ENCODE measurements at places on chromosomes 16 and 17.

GRCh38 chr16:19771796-19772195 lies 53.7 kb downstream of the IQCK start:
- DNase-seq, result no peak

DNA sequence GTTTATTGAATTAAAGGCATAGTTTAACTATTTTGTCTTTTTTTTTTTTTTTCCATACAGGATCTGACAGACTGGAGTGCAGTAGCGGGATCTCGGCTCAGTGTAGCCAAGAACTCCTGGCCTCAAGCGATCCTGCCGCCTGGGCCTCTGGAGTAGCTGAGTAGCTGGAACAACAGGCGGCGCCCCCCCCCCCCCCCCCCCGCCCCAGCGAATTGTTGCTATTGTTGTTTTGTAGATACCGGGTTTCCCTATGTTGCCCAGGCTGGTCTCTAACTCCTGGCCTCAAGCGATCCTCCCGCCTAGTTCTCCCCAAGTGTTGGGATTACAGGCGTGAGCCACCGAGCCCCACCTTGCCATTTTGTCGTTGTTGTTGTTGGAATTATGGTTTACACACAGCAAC lies 1.3 kb upstream of the CENPV start:
- DNase-seq, result no peak

- no peak for DNase-seq
These were observed 58.3 kb downstream of the RBFOX1 start for GRCh38 chr16:7390974-7391373.

- DNase-seq, result peak; percentile 77
These were observed 747 bp downstream of the ATXN7L3 start for GRCh38 chr17:44198721-44199552.

DNA sequence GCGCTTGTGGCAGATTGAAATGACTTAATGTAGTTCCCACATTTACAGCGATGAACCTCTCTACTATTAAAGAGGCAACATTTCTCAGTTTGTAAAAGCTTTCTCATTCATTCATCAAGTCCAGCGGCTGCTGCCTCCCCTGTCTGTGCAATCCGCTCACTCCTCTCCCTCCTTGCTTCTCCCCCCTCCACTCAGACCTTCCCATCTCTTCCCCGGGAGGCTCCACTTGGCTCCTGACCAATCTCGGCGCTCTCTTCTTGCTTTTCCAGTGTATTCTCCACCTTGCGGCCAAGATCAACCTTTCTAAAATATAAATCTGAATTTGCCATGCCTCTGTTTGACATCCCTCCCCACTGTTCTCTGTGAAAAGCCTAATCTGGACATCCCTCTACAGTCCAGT lies 117.5 kb downstream of the ASIC2 start:
- no peak for DNase-seq

GRCh38 chr17:55463600-55463999 lies 42.0 kb upstream of the MMD start:
- DNase-seq, result peak; percentile 15

GRCh38 chr16:88633684-88634140 lies 4.7 kb upstream of the IL17C start:
- peak; percentile 56 for DNase-seq

DNA sequence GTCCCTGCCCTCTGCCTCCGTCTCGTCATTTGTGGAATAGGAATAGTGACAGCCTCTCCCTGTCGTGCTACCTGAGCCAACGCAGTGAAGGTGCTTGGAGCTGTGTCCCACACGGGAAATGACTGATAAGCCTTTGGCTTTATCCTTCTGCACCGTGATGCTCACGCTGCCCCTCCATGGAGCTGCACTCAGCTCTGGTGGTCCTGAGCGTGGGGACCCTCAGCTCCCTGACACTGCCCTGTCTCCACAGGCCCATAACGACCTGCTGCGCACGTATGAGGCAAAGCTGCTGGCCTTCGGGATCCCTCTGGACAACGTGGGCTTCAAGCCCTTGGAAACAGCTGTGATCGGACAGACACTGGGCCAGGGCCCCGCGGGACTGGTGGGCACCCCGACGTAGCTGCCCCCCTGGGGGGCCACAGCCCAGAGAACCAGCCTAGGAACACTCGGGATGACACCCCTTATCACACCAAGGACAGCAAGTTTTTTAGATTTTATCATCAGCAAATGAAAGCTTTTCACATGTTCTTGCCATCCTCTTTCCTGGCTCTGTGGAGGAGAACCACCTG lies 23.8 kb upstream of the DBNDD1 start:
- DNase-seq, result no peak

GRCh38 chr17:46194393-46195216 lies 1.4 kb upstream of the KANSL1 start:
- peak; percentile 84 for DNase-seq

GRCh38 chr17:57927048-57927723 lies 28.0 kb downstream of the CUEDC1 start:
- DNase-seq, result no peak

- DNase-seq, result no peak
These were observed 108.9 kb downstream of the CDH13 start for GRCh38 chr16:82735673-82736091.

DNA sequence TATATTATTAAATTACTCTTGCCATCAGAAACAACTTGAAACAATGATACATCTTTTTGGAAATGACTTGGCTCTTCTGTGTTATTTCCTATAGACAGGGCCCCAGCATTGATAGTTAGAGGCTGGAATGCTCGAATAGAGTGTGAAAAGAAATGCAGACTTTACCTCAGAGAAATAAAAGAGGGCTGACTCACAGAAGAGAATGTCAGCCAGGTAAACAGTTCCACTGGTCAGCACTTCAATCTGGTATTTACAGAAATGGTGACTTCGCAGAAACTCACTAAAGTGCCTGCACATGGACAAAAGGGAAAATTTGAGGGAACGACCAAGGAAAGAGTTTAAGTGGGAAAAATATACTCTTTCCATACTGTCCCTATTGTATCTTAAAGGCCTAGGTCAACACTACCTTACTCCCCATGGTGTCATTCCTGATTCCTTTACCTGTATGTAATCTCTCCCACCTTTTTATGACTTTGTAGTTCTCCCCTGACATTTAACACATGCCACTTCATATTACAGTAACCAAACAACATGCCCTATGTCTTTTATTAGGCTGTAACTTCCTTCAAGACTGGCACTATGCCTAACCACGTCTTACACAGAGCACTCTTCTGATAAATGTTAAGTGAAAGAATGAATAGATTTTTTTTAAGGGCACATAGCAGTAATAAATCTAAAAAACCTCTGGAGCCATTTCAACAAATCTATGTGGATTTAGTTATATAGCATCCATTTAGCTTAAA lies 36.7 kb downstream of the AKAP10 start:
- no peak for DNase-seq

- DNase-seq, result no peak
These were observed 44.7 kb downstream of the PSME3IP1 start for GRCh38 chr16:57140931-57141668.

DNA sequence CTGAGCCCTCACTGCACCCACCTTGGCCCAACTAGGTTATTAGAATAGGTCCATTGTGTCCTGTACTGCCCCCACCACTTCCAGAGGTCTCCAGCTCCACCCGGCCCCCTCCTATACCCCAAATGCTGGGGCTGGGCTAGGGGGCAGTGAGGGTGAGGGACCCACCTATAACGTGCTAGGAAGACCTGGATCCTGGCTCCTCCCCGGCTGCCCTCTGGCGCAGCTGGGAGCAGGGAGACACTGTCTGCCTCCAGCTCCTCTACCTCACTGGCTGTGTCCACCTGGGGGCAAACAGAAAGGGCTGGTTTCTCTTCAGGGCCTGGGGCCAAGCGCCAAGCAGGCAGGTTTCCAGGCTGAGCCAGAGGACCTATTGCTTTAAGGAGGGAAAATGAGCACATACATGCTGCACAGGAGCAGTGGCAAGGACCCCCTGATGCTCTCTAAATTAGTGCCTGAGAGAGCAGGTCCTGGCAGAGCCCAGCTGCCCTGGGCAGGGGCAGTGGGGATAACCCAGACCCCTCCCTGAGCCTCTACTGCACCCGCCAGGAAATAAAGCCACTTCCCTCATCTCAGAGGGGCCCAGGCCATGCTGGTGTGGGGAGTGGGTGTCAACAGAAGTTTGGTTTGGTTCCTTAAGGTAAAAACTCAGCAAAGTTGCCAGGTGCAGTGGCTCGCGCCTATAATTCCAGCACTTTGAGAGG lies 12.2 kb downstream of the TSPOAP1 start:
- DNase-seq, result no peak

- DNase-seq, result peak; percentile 40
These were observed 3.8 kb upstream of the NSRP1 start for GRCh38 chr17:30112794-30113193.

GRCh38 chr17:16477255-16477654 lies 14.7 kb downstream of the LRRC75A start:
- no peak for DNase-seq

GRCh38 chr17:74146196-74146595 lies 57.3 kb upstream of the RPL38 start:
- no peak for DNase-seq

GRCh38 chr17:74110467-74110866 lies 93.0 kb upstream of the RPL38 start:
- no peak for DNase-seq

- no peak for DNase-seq
These were observed 10.9 kb upstream of the CACNG4 start for GRCh38 chr17:66953630-66954020.

GRCh38 chr17:61128661-61129115 lies 271.0 kb upstream of the TBX2 start:
- DNase-seq, result no peak

GRCh38 chr16:88727871-88728270 lies 21.6 kb downstream of the CTU2 start:
- DNase-seq, result no peak

DNA sequence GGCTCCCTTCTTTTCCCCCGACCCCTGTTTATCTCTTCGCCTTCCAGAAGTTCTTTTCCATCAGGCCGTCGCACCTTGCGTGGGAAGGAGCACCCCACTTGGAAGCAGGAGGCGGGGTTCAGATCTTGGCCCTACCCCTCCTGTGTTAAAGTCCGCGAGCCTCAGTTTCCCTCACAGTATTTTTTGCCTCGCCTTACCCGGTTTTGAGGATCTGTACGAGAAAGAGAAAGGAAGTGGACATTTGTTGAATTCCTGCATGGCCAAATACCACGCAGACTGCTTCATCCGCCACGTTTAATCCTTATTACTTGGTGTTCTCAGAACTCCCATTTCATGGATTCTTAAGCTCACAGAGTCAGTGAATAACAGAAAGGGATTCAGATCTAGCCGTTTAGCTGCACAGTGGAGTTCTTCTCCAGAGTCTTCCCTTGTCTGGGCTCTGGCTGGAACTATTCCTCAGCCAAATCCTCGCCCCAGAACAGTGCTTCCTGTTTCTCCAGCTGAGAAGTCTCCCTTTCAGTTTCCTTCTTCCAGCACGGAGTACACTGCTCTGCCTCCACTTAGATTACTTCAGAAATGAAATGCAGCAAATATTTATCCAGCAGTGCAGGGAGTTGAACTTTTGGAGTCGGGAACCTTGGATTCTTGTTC lies 590 bp downstream of the TMEM219 start:
- DNase-seq, result peak; percentile 74

- no peak for DNase-seq
These were observed 19.9 kb downstream of the COTL1 start for GRCh38 chr16:84597931-84598351.

- DNase-seq, result no peak
These were observed 593.7 kb downstream of the KCNJ2 start for GRCh38 chr17:70763018-70763417.

GRCh38 chr16:27582883-27583282 lies 32.9 kb downstream of the KATNIP start:
- DNase-seq, result no peak

DNA sequence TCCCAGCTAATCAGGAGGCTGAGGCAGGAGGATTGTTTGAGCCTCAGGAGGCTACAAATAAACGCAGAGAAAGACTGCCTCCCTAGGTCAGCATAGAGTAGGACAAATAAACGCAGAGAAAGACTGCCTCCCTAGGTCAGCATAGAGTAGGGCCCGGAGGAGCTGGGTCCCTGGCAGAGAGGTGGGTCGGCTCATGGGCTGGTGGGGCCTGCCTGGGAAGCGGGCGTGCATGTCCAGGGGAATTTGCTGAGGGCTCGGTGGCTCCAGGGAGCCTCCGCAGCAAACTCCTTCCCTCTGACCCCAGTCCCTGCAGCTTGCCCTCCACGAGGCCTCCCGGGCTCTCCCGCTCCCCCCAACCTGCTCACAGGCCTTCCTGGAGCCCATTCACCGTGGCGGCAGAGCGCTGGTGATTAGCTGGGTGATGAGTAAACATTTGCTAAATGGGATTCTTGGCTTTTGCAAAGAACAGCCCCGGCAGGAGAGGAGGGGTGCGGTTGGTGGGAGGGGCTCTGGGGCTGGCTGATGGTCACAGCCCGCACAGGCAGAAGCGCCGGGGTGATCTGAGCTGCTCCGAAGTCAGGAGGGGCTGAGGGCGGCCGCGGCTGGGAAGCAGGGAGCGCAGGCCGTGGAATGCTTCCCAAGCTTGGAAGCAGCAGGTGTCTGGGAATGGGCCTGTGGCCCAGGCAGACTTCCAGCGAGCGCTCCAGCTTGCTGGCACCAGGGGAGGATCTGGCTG lies 93.1 kb downstream of the RTN4RL1 start:
- no peak for DNase-seq

DNA sequence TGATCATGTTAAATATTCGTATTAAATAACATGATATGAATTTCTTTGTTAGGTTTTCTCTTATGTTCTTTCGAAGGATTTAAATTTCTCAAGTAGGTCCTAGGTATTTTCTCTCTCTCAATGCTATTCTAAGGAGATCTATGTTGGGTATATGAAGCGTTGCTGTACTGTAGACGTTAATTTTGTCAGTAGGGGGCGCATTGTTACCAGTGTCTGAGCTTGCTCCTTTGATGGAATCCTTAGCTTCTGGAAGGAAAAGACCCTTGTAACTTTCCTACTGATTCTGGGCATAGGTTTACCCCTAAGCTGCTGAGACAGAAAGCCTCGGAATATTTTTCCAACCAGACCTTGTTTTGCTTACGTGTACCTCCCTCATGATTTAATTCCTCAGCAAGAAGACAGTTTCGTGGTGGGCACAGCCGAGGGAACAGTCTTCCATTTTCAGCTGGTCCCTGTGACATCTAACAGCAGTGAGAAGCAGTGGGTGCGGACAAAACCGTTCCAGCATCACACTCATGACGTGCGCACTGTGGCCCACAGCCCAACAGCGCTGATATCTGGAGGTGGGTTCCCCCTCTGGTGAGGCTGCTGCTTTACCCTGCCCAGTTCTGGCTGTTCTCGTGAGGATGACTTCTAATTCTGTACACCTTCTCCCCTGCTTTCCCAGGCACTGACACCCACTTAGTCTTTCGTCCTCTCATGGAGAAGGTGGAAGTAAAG lies 17.9 kb downstream of the UTP4 start:
- peak; percentile 82 for DNase-seq

GRCh38 chr17:8368193-8368592 lies 8.3 kb downstream of the KRABD2 start:
- DNase-seq, result no peak
